ENCODE measurements at places on chromosomes 4 and X.

- DNase-seq, result no peak
Observed at GRCh38 chr4:184734758-184735157, 862 bp upstream of the CENPU start.

GRCh38 chr4:52987392-52988056, 125.4 kb downstream of the RASL11B start:
- DNase-seq, result no peak

- DNase-seq, result no peak
Observed at GRCh38 chr4:134313591-134313990, 112.0 kb upstream of the PABPC4L start.

DNA sequence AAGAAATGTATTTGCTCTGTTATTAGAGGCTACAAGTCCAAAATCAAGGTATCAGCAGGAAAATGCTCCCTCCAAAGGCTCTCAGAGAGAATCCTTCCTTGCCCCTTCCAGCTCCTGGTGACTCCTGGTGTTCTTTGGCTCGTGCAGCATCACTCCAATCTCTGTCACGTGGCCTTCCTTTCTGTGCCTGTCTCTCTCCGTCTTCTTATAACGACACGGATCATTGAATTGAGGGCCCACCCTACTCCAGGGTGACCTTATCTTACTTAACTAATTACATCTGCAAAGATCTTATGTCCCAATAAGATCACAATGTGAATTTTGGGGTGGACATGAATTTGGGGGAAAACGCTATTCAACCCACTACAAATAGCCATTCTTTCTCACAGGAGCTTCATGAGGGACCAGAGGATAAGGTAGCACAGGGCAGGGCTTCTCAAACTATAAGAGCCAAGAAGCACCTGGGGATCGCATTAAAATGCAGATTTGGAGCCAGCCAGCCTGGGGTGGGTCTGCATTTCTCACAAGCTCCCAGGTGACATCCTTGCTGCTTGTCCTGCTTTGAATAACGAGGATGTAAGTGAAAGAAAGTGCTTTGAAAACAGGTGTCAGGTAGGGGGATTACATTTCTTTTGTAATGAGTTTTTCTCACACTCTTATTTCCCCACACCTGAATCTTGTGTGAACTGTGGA, 41.9 kb upstream of the APLN start:
- DNase-seq, result no peak

- no peak for DNase-seq
Observed at GRCh38 chrX:10015723-10016518, 48.8 kb downstream of the CLDN34 start.

GRCh38 chr4:1809754-1810502, 16.8 kb downstream of the FGFR3 start:
- DNase-seq, result no peak

Measured in NCI-H187 treated with DMSO at 0.1 percent for 48 hours (cell line).